ENCODE measurements at places on chromosomes 3 and 15. TPM values are rescaled to one million over a fixed set of nuclear protein-coding genes. Genes with fewer than 3 reads are reported as not detected.

FAIM gene
- 2.4 TPM for total RNA-seq

PRR23A gene
- not detected for total RNA-seq

ITGA11 gene
- 2.1 TPM for total RNA-seq

CLEC3B gene
- not detected for total RNA-seq

GNAT1 gene
- total RNA-seq, result not detected

DNA sequence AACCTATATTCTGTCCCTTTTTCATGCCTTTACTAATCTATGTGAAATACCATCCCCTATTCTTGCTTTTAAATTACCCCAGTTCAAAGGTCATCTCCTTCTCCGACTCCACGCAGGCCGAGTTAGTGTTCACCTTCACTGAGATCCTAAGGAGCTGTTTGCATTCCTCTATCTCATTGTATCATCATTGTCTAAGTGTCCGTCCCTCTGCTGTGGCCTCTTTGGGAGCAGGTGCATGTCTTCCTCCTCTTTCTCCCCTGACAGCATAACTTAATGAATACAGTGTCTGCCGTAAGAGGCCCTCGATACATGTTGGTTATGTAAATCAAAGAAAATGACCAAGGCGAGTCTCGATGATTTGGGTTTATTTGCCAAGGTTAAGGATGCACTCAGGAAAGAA, 4.9 kb upstream of the PPP1R2 start:
- peak overlapping the region; percentile 52 for H3K4me3 ChIP-seq
- H3K27me3 ChIP-seq, result no peaks in the 10 kb centered on the region
- H3K27ac ChIP-seq, result peak overlapping the region; percentile 56
- DNase-seq, result no peak
- H3K36me3 ChIP-seq, result no peaks in the 10 kb centered on the region
- peaks cover 73% of the 10 kb centered on the region for H3K4me1 ChIP-seq

GRCh38 chr3:14614189-14614588, 37.4 kb upstream of the CCDC174 start:
- peaks cover 41% of the 10 kb centered on the region for H3K27me3 ChIP-seq
- no peak for DNase-seq
- no peak overlapping the region for H3K27ac ChIP-seq
- no peak overlapping the region for H3K4me3 ChIP-seq
- H3K36me3 ChIP-seq, result no peaks in the 10 kb centered on the region

DNA sequence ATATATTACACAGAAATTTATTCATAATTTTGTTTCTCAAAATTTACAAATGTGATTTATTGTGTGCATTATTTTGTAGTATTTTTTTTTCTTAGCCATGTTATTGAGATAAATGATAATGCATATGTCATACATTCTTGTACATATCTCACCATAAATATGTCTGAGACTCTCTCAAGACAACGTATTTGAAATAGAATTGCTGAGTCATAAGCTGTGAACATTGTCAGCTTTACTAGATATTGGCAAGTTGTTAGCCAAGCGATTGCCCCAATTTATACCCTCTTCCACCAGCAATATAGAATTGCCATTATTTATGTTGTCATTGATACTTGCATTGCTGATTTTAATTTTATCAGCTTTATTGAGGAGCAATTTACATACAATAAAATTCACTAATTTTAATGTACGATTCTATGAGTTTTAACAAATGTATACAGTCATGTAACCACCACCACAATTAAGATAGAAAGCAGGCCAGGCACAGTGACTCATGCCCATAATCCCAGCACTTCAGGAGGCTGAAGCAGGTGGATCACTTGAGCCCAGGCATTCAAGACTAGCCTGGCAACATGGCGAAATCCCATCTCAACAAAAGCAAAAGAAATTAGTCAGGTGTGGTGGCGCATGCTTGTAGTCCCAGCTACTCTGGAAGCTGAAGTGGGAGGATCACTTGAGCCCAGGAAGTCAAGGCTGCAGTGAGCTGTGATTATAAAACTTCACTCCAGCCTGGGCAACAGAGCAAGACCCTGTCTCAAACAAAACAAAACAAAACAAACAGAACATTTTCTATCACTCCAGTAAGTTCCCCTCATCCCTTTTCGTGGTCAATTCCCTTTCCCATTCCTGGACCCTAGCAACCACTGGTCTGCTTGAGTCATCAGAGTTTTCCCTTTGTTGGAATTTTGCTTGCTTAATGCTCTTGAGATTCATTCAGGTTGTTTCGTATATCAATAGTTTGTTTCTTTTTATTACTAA, 373.1 kb downstream of the MFSD1 start:
- no peak overlapping the region for H3K4me3 ChIP-seq
- no peak overlapping the region for H3K27ac ChIP-seq
- DNase-seq, result no peak
- H3K27me3 ChIP-seq, result no peaks in the 10 kb centered on the region
- no peaks in the 10 kb centered on the region for H3K36me3 ChIP-seq

DNA sequence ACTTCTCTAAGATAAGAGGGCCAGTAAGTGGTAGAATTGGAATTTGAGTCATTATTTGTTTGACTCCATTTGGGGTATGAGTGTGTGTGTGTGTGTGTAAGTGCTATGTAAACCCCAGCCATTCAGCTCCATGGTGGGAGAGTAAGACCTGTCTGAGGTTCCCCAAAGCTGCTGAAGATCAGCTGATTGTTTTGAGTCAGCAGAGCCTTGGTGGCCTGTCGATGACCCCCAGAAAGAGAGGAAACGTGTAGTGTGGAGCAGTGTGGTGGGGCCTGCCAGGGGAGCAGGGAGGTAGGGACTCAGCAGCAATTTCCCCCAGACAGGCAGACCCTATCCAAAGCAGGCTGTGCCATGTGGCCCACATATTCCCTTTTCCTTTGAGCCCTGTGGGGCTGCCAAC, 5.3 kb downstream of the DVL3 start:
- H3K4me3 ChIP-seq, result no peak overlapping the region
- DNase-seq, result no peak
- no peak overlapping the region for H3K27ac ChIP-seq
- no peaks in the 10 kb centered on the region for H3K27me3 ChIP-seq
- peaks cover 21% of the 10 kb centered on the region for H3K4me1 ChIP-seq

DNA sequence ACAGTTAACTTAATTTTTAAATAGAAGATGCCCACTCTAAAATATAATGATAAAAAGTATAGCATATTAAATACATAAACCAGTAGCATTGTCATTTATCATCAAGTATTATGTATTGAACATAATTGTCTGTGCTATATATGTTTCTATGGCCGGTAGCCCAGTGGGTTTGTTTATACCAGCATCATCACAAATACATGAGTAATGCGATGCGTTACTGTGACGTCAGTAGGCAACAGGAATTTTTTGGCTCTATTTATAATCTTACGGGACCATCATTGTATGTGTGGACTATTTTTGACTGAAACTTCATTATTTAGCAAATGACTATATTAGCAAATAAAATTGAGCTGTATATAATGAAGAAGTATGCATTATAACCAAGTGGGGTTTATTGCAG, 82.1 kb downstream of the FLNB start:
- peaks cover 3% of the 10 kb centered on the region for H3K36me3 ChIP-seq
- H3K4me1 ChIP-seq, result peaks cover 6% of the 10 kb centered on the region
- H3K27me3 ChIP-seq, result no peaks in the 10 kb centered on the region

- H3K36me3 ChIP-seq, result no peaks in the 10 kb centered on the region
- no peak for DNase-seq
- H3K27ac ChIP-seq, result no peak overlapping the region
- no peaks in the 10 kb centered on the region for H3K4me1 ChIP-seq
- no peak overlapping the region for H3K4me3 ChIP-seq
These were observed 40.6 kb upstream of the NMNAT3 start for GRCh38 chr3:139718415-139718814.

- H3K27ac ChIP-seq, result peak overlapping the region; percentile 96
- H3K27me3 ChIP-seq, result peaks cover 4% of the 10 kb centered on the region
- no peak for DNase-seq
These were observed 425 bp upstream of the FYTTD1 start for GRCh38 chr3:197749315-197749600.

DNA sequence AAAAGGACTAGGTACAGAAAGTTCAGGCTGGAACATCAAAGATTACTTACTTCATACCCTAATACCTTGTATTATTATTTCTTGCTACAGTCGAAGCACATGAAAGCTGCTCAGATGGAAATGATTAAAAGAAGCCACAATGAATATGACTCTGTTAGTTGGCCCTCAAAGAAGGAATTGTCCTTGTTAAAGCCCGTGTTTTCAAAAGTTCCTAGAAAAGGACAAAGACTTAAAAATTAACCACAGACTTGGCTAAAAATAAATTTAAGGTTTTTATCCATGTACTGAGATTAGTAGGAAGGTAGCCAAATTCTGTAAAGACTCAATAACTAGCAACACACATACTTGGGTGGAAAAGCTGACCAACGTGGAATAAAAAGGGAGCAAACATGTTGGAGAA, 251.0 kb upstream of the RARB start:
- H3K4me3 ChIP-seq, result no peak overlapping the region
- no peak overlapping the region for H3K27ac ChIP-seq
- no peak for DNase-seq
- H3K27me3 ChIP-seq, result no peaks in the 10 kb centered on the region
- no peaks in the 10 kb centered on the region for H3K4me1 ChIP-seq
- H3K36me3 ChIP-seq, result no peaks in the 10 kb centered on the region

DNA sequence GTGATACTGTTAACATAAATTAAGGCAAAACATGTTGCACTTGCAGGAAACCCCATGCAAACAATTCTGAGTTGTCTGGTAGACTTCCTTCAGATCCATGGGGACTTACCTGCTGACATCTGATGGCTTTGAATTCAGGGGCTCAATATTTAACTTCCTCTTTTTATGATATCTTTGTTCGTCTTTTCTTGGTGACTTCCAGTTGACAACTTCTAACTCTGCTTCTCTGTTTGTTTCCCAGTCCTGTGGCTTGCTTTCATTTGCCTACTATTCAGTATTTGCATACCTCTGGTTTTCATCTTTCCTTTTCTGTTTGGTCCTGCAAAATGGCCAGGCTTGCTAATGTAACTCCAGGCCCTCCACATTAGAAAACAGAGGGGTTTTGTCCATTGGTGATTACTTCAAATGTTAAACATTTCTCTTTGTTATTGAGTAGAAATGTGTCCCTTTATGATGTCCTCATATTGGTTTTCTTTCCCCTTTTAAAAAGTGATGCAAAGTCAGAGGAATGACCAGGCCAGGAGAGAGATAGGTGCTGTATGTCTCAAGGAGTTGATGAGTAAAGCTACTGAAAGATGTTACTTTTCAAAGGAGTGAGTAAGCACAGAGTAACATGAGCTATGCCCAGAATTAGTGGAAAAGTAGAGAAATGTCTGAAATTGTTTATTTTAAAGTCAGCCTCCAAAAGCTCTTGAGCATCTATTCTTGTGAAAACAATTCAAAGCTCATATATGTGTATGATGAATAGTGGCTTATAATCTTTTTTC, 335.9 kb downstream of the LPP start:
- peaks cover 6% of the 10 kb centered on the region for H3K4me1 ChIP-seq
- peaks cover 36% of the 10 kb centered on the region for H3K36me3 ChIP-seq
- no peaks in the 10 kb centered on the region for H3K27me3 ChIP-seq

All from activated CD4-positive, alpha-beta T cell treated with anti-CD3 and anti-CD28 coated beads, Interleukin-2, amount 10 ng/mL, durations not matched to agents 24 days and 14 days (primary cell).